CD4-positive, alpha-beta T cell treated with Interleukin-6 for 4 hours (primary cell): ENCODE measurements at places on chromosomes 11 and 22.
A peak's percentile ranks its signal among the peaks of the same experiment; 100 is the strongest.

GRCh38 chr11:44387825-44388224 is 77.9 kb upstream of the ALX4 start:
- no peak for DNase-seq

GRCh38 chr11:12585861-12586260 is 88.4 kb upstream of the TEAD1 start:
- no peak for DNase-seq

DNA sequence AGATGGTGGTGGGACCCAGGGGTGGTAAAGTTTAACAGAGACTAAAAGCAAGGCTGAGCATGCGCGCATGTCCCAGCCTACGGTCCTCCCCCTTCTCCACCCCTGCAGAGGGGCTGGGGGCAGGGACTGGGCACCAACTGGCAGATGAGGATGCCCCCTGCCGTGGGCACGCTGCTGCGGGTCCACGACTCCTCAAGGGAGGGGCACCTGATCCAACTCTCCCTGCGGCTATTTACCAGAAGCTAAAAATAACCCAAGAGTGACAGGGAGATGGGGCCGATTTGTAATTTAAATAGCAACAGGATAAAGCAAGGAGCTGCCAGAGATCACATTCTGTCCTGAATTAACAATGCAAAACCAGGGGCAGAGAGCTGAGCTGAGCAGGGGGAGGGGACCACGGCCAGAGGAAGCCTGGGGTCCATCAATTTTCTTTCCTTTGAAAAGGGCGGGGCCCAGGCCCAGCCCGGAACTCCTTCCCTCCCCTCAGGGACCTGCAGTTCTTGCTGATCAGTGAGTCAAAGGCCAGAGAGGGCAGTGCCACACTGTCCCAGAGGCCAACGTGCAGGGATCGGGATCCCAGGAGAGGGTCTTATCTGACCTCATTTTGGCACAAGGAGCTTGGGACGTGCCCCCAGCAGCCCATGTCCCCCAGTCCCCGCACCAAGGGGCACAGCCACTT is 8.1 kb upstream of the DGKZ start:
- DNase-seq = no peak

DNA sequence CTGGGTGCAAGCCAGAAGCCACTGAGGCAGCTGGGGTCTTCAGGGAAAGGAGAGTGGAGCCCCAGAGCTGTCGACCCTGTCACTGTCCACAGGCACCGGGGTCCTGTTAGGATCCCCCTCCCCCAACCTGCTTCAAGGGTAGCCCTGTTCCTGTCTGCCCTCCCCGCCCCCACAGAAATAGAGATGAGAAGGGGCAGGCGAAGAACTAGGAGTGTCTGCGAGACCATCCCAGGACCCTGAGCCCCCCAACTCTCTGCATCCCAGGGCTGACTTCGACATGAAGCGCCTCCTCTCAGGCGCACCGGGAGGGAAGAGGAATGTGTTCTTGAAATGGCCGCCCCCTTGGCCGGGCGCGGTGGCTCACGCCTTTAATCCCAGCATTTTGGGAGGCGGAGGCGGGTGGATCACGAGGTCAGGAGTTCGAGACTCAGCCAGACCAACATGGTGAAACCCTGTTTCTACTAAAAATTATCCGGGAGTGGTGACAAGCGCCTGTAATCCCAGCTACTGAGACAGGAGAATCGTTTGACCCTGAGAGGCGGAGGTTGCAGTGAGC is 607 bp upstream of the ZNF70 start:
- peak; percentile 34 for DNase-seq

DNA sequence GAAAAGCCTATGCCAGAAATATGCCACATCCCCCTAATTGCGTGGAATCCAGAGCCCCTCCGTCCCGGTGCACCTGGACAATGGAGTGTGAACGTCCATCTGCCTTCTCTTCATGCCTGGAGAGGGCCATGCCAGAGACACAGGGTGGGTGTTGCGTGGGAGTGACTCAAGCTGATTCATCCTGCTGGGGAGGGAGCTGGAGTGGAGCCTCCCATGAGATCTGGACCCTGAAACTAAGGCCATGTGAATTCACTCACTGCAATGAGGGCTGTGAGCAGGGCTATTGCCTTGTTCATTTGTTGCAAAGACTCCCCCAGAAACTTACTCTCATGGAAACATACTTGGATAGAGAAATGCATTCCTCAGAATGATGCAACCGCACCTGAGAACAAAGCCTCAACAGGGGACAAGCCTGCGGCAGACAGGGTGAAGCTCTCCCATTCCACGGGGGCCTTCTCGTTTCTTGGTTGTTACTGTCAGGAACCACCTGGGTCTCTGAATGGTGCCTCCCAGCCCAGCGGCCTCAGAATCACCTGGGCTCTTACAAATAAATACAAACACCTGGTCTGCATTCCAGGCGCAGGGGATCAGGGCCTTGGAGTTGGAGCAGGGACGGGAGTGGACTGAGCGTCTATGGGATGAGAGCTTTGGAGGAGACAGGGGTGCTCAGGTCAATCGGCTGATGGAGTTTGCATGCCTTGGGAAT is 1031.2 kb downstream of the BRD1 start:
- no peak for DNase-seq

DNA sequence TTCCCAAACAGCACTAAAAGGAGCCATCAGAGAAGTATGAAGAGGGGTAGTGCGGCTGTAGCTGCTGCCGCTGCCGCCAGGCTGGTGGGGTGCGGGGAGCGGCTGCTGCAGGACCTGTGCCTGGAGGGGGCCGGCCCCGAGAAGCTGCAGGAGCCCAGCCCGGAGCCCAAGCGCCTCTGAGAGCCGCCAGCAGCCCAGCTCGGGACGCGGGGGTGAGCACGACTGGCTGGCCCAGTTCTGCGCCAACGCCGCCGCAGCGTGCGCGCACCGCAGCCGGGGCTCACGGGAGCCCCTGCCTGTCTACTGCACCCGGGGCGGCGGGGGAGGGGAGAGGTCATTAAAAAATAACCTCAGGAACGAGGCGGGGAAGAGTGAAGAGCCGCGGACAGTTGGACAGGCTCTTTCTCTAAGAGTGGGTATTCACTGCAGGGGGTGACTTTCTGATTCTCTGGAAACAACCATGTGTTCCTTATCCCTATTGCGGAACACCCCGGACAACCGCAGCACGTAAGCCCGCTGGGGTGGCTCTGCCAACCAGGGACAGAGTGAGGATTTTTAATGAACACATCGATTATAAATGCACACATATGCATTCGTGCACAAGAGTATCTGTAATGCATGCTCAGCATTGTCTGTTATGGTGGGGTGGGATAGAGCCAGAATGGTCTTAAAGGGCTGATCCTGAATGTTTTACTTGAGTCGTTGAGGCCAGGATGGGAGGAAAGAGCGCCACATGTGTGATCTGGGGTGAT is 453 bp downstream of the GAS2 start:
- DNase-seq = peak; percentile 3

DNA sequence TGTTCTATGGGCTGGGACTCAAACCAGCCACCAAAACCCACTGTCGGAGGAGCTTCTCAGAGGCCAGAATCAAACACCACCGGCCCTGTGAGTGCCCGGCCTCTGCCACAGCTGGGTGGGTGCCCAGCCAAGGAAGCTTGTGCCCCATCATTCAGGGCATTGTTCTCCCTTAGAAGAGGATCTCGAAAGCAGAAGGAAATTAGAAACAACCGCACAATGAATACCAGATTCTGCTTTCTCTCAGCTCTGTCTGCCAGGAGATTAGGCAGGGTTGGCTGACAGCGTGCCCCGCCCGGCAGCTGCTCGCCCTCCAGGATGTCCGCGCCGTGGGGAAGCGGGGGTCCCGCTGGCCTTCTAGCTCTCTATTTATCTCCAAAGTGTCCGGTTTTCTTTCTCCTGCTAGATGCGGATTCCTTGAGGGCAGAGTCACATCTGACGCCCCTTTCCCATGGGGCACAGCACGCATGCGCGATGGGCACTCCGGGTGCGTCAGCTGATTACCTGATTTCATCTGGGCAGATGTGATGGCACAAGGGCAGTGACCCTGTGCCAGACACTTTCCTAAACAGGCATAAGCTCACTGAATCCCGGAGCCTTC is 25.5 kb downstream of the SCGB1A1 start:
- DNase-seq = peak; percentile 55

- DNase-seq = no peak
Measured at GRCh38 chr22:39743935-39744334, 149.6 kb downstream of the ENTHD1 start.

DNA sequence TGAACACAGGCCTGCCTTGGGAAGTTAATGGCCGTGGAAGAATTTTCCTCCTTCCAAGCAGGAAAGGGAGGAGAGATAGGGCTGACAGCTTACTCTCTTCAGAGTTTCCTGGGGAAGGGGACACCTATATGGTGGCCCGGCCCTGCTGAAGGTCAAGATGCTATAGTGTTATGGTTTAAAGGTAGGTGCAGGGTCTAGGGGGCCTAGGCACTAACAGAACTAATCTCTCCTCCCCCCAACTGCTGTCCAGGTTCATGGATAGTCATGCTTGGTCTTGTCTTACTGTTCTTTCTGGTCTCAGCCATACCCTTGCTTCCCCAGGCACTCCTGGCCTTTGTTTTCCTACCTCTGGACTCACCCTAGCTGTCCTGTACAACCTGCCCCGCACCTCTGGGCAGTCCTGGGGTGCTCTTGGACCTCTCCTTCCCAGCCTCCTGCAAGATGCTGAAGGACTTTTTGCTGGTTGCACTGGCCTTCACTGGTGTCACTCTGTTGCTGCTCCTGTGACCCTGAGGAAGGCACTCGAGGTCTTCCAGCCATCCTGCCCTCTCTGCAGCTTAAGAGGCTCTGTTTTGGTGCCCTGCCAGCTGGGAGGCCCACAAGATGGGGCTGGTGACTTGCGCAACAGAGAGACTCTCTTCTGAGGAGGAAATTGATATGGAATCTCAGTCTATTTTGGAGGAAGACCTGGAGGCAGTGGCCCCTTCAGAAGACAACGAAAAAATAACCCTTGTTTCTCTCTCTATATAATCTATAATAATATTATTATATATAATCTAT is 17.9 kb downstream of the SEC14L3 start:
- DNase-seq = peak; percentile 15

GRCh38 chr11:78921509-78921908 is 346.8 kb upstream of the NARS2 start:
- no peak for DNase-seq

- peak; percentile 69 for DNase-seq
Measured at GRCh38 chr11:11149671-11150459, 203.2 kb downstream of the CSNK2A3 start.

GRCh38 chr11:15113381-15113780 is 1.3 kb upstream of the INSC start:
- no peak for DNase-seq

DNA sequence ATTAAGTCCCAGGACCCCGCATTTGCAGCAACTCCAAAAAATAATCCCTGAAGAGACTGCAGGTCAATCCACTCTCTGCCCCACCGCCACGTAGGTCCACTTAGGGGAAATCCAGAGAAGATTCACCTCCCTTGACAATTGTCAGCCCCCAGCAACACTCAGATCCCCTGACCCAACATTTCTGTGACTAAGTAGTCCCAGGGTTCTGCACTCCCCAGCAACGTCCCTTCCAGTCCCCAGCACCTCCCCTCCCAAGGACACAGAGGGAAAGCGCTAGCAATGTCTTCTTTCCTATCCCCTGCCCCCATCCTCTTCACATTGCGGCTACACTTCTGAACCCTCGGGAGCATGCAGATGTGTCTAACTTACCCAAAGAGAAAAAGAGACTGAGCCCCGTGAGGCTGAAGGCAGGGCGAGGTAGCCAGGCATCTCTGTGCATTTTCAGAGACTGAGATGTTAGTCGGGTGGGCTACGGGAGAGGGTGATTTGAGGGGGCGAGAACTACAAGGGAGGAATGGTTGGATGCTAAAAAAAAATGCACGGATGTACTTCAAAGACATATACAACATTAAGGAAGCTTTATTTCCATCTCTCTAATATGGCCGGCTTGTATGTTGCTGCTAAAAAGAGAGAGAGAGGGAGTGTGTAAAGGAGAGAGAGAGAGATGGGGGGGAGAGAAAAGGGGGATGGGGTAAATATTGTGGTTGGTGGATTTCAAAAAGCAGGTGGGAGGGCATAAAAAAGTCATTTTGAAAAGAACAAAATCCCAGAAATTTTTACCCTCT is at the start of gene SCN2B:
Gene SCN2B (minus strand): TSS at position 647 of the 785 bp plus-strand sequence. CDS start 208 bp downstream, at position 439.
- no peak for DNase-seq

DNA sequence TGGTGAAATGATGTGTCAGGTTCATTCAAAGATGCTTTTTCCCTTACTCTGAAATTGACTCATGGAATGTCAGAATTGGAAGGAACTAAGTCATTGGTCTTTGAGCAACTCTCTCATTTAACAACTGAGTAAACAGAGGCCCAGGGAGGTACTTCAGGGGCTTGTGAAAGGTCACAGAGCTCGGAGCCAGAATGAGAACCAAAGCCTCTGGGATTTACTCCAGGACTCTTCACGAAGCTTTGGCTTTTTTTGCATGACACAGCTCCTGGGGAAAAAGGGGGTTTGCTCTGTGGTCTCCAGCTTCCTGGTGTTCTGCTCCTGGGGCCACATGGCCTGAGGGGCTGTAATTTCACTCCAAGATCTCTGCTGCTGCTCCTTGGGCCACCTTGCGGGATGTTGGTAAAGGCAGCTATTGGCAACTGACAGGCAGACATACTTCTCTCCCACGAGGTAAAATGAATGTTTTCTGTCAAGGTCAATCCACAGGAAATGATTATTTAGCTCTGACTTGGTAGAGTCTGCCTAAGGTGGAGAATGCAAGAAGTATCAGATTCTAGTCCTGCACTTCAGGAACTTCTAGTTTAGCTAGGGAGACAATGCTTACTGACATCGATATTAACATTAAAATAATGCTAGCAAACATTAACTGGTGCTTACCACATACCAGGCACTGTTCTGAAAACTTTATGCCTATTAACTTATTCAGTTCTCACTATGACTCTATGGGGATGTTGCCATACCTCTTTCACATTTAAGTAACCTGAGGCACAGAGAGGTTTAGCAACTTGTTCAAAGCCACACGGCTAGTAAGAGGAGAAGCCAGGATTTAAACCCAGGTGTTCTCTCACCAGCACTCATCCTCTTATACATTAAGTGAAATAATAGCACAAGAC is 16.1 kb downstream of the PKNOX2 start:
- no peak for DNase-seq
